ENCODE measurements at places on chromosomes 6 and 20.
A peak's percentile ranks its signal among the peaks of the same experiment; 100 is the strongest.

DNA sequence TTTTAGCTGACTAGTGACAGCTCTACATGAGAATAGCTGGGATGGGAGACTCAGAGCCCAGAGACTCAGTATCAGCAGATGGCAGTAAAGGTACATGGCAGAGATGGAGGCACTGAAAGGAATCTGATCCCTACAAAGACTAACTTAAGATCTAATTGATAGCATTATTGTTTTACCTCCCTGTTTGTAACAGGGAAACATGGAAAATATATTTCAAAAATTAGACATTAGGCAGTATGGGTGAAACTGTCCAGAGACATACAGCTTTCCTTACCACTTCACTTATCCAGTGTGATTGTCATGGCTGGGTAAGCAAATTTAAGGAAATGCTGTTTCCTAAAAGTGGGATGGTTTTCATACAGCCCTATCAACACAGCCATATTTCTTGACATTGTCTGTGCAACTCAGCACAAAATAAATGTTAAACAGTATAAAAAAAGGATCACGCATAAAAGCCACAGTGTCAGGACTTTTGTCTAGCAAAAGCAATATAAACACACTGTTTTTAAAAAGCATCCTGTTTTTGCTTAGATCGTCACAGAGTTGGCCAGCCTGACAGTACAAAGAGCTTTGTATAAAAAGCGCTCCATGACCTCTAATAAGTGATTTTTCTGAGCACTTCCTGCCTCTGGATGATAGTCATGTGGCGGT lies 376.9 kb downstream of the PHF3 start:
- DNase-seq = peak; percentile 62

DNA sequence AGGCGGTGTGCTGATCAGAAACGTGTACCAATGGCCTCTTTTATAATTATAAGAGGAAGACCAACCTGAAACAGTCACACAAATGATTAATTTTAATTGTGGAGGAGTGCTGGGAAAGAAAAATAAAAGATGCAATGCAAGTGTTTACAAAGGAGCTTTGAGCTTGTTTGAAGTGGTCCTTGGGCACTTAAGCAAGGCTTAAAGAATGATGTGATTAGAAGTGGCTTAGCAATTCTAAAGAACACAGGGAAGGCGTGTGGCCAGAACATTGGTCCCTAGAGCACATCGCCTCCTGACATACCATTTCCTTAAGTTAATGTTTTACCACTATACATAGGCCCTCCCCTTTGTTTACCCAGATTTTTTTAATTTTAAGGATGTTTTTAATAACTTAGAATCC lies 26.1 kb downstream of the PTPN1 start:
- no peak for DNase-seq

DNA sequence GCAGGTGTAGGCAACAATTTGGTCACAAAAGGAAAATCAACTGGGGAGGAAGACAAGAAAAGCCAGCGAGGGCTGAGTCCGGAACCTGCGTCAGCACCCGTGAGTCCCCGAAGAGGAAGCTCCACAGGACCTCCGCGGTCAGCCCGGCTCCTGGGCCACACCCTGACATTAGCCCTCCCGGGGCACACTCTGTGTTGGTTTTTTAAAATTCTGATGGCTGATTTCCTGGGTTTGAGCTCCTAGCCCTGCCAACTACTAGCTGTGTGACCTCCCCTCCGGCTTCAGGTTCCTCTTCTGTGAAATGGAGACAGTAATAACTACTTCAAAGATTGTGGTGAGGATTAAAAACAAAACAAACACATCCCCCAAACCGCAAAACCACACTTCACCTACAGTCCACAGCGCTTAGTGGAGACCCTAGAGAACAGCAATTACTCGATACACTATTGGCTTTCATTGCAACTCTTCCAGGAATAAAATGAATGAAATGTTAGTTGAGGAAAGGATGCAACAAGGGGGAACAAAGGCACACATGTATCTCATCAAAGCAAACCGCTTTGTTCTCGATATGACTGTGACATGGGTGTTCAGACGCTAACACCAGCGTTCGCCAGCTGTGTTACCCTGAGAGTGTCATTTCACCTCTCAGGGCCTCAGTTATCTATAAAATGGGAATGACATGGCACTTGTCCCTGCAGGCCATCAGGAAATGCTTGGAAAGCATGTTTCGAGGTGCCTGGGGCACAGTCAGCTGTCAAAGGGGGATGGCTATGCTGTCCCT lies 985 bp downstream of the ZBP1 start:
- no peak for DNase-seq

GRCh38 chr20:60490217-60491050 lies 532.2 kb downstream of the CDH26 start:
- DNase-seq = no peak

GRCh38 chr6:70879496-70879895 lies 77.4 kb downstream of the B3GAT2 start:
- DNase-seq = no peak

- DNase-seq = no peak
These were observed 46.0 kb upstream of the TOP1 start for GRCh38 chr20:40982415-40983145.

DNA sequence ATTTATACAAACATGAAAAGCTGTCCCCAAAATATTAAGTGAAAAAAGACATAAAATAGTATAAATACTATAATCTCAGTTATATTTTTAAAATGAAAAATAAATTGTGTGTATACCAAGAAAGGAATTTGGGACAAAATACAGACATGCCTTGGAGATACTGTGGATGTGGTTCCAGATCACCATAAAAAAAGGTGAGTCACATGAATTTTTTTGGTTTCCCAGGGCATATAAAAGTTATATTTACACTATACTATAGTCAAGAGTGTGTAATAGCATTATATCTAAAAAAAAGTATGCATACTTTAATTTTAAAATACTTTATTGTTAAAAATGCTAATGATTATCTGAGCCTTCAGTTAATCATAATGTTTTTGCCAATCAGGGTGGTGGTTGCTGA lies 17.4 kb upstream of the SDHAF4 start:
- peak; percentile 38 for DNase-seq

DNA sequence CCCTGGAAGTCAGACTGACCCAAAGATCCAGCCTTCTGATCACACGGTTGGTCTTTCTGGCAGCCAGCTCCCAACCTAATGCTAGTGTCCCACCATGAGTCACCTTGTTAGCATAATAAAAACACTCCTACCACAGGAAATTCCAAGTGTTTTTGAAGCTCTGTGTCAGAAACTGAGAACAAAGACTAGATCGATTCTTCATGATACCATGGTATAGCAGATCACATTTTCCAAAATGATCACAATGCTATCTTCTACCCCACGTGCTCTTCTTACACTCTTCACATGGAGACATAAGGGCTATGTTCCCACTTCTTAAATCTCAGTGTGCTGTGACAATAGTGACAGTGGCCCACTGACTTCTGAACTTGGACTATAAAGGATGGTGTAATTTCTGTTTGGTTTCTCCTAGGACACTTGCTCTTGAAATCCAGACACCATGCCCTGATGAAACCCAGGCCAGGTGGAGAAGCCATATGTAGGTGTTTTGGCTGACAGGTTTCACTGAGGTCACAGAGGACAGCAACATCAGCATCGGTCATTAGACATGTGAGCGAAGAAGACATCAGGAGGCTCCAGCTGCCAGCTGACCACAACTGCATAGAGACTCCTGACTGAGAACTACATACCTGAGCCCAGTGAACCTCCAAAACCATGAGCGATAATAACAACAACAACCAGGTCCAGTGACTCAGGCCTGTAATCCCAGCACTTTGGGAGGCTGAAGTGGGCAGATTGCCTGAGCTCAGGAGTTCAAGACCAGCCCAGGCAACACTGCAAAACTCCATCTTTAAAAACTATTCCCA lies 57.5 kb downstream of the MKKS start:
- DNase-seq = peak; percentile 82

DNA sequence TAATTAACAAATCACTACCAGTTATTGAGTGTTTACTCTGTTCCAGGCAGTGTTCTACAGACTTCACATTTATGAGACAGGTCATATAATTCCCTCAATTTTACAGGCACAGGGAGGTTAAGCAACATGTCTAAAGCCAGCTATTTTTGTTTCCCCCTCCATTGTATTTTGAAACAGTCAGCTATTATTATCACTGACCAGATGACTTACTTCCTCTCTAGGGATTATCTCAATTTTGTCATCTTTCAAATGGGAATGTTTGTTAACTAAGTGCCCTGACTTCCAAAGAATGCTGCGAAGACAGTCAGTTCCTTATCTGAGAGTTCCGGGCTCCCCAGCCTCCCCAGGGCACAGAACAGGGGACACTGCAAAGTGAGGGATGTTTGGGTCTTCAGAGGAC lies 5.6 kb upstream of the CNPY3 start:
- DNase-seq = peak; percentile 23

DNA sequence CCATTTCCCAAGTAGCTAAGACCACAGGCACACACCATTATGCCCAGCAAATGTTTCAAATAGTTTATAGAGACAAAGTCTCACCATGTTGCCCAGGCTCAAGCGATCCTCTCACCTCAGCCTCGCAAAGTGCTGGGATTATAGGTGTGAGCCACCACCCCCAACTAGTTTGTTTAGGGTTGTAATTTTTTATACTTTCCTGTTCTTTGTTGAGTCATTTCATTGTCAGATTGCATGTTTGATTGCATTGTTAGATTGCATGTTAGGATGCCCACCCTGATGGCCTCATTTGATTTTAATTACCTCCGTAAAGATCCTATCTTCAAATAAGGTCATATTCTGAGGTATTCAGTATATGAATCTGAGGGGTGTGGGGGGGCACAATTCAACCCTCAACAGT lies 73.3 kb upstream of the SASH1 start:
- no peak for DNase-seq

DNA sequence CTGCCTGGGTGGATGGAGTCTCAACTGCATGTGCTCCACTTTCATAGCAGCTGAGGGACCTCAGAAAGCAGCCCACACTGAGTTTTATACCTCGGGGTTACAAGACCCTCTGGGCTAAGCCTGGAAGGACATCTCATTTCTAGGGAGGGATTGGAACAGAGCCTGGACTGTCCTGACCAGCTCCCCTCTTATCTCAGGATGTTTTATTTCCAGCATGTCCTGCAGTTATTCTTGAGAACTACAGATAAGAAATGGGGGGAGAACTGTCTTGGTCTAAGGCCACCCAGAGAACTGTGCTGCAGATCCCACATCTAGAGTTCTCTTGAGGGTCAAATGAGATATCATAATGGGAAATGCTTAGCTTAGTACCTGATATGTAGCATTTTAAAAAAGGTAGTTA lies 97.3 kb upstream of the CHD6 start:
- DNase-seq = no peak

All from fibroblast of skin of right biceps (primary cell).